ENCODE measurements at places on chromosomes 13 and 19. TPM values are rescaled to one million over a fixed set of nuclear protein-coding genes. Genes with fewer than 3 reads are reported as not detected.

LGALS16 gene
- not detected for total RNA-seq

MEIS3 gene
- total RNA-seq, result not detected

DNA sequence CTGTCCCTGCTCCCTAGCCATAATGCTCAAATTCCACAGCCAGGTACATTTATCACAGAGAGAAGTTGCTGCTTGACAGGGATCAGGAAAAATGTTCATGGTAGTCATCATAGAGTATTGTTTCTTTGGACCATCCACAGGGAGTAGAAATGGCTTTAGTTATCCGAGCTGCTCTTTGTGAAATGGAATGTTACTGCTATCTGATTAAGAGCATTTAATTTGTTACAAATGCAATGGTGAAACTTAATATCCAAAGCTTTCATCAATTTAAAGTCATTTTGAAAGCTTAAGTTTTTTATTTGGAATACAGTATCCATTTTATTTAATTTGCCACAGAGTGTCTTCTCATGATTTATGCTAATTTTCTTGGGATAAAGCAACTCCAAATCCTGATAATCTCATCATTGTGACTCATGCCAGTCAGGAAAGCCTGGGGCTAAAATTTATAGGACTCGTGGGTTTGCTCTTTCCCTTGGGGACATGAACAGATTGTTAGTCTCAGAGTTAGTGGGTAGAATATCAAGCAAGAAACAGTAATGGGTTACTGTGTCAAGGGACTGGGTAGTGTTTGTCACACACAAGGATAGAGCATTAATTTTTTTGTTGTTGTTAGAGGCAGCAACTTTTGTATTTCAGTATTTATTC is 59.8 kb downstream of the SCEL start:
- no peak for DNase-seq

GRCh38 chr19:21856773-21857514 is 21.0 kb upstream of the ZNF43 start:
- DNase-seq, result no peak

WDR87 gene
- not detected for total RNA-seq

CYP4F2 gene
- total RNA-seq, result not detected

GRCh38 chr19:944663-945241 is 18.9 kb downstream of the ARID3A start:
- no peak for DNase-seq

GRCh38 chr13:76350399-76350798 is 535.8 kb downstream of the KCTD12 start:
- DNase-seq, result no peak

- DNase-seq, result no peak
These were observed 2.8 kb downstream of the ACTN4 start for GRCh38 chr19:38650172-38650775.

ZNF850 gene
- 1.5 TPM for total RNA-seq

RB1 gene
- 11.5 TPM for total RNA-seq

DNA sequence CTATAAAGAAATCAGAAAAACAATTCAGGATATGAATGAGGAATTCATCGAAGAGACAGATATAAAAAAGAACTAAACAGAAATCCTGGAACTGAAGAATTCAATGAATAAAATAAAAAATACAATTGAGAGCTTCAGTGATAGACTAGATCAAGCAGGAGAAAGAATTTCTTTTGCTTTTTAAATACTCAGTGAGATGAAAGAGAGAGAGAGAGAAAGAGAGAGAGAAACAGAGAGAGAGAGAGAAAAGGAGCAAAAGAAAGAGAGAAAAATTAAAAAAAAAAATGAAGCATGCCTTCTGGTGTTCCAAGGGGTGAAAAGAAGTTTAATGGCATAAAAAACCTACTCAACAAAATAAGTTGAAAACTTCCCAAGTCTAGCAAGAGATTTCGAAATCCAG is 22.0 kb upstream of the SLC7A9 start:
- no peak for DNase-seq

NANOS3 gene
- total RNA-seq, result not detected

GPX4 gene
- total RNA-seq, result 172 TPM

DNA sequence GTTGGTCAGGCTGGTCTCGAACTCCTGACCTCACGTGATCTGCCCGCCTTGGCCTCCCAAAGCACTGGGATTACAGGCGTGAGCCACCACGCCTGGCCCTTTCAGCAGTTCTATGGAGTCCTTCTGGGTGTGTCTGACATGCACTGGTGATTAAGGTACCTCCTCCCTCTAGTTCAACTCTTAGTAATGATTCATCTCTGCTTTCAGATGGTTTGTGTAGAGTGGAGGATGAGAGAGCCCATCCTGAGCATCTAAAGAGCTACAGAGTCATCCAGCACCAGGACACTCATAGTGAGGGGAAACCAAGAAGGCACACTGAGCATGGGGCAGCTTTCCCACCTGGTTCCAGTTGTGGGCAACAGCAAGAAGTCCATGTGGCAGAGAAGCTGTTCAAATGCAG is 8.2 kb downstream of the ZNF584 start:
- no peak for DNase-seq

DNA sequence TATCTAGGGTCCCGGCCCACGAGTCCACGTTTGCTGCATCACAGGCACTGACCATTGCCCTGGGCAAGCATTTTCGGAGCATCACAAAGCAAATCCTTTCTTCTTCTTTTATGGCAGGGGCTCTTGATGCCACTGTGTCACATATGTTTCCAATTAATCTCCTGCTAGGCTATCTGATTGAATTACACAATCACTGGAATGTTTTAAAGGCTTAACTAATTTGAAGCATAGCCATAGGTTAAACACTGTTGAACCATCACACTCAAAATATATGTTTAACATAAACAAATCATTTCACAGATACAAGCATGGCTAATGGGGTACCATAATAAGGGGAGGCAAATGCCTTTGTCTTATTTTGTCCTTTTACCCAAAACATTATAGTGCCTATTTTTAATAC is 338.3 kb downstream of the POU4F1 start:
- DNase-seq, result no peak

- no peak for DNase-seq
These were observed 5.5 kb downstream of the DLEU7 start for GRCh38 chr13:50838031-50838430.

- DNase-seq, result no peak
These were observed 14.0 kb downstream of the SCGB2B2 start for GRCh38 chr19:34662919-34663318.

ZNF554 gene
- total RNA-seq, result 2.6 TPM

DNA sequence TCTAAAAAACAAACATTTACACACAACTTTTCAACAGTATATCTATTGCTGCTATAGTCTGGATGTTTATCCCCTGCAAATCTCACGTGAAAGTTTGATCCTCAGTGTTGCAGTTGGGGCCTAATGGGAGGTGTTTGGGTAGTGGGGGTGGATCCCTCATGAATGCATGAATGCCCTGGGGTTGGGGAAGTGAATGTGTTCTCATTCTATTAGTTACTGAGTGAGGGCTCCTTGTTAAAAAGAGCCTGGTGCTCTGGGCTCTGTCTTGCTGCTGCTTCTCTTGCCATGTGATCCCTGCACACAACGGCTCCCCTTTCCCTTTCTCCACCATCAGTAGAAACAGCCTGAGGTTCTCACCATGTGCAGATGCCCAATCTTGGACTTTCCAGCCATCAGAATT is 242.7 kb upstream of the HTR2A start:
- DNase-seq, result no peak

ZNF419 gene
- 10.7 TPM for total RNA-seq

DNA sequence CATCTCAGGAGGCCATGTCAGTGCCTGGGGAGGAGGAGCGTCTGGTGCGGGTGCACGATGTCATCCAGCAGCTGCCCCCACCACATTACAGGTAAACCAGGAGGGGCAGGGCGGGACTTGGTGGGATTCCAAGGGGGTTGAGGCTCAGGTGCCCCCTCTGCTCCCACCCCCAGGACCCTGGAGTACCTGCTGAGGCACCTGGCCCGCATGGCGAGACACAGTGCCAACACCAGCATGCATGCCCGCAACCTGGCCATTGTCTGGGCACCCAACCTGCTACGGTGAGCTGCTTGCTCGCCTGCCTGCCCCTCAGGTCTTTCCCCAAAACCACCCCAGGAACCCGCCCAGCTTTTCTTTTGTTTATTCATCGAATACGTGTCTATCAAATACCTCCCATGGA is 7.2 kb downstream of the ARHGAP33 start:
- no peak for DNase-seq

GRCh38 chr19:15260939-15261338 is 28.7 kb upstream of the EPHX3 start:
- DNase-seq, result no peak

DNA sequence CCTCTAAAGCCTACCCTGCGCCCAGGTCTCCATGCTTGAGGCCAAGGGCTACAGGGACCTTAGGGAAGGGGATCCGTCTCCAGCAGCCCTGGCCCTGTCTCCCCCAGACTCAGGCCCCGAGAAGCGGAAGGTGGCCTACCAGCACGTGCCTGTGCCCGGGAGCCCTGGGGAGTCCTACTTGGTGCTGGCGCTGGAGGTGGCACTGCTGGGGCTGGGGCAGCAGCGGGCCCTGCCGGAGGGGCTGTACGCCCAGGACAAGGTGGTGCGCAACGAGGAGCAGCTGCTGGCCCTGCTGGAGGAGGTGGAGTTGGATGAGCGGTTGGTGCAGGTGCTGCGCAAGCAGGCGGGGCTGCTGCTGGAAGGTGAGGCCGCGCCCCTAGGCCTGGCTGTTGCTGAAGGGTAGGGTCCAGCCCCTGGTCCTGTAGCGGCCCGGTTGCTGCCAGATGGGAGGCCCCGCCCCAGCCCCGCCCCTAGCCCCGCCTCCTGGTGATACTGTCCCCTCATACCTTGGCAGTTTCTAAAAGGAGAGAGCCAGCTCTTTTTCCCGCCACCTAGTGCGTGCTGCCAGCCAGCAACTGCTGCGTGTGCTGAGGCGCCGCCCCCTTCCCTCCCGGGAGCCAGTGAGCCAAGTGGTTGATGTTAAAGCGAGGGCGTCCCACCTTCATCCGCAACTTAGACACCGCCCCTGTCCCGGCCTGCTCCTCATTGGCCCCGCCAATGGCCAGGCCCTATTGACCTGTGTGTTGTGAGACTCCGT is 22.6 kb downstream of the ZSWIM4 start:
- DNase-seq, result no peak

DNA sequence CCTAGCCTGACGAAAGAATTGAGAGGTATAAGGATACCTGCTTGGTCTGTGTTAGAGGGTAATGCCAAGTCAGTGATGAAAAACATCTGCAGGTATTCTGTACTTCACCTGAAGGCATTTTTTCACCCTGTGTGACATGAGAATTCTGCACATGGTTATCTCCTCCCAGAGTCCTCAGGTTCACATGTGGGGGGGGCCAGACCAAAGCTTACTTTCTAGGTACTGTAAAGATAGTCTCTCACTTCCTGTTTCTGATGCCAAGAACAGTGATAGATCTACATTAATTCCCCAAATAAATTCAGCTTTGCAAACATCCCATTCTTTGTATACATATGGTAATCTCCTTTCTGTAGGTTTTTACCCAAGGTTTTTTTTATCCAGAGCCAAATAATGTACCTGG is 53.4 kb downstream of the GPC6 start:
- no peak for DNase-seq

- DNase-seq, result no peak
These were observed 8.5 kb downstream of the MAU2 start for GRCh38 chr19:19329126-19329525.

GRCh38 chr13:77859450-77859849 is 59.2 kb downstream of the EDNRB start:
- DNase-seq, result no peak

DNA sequence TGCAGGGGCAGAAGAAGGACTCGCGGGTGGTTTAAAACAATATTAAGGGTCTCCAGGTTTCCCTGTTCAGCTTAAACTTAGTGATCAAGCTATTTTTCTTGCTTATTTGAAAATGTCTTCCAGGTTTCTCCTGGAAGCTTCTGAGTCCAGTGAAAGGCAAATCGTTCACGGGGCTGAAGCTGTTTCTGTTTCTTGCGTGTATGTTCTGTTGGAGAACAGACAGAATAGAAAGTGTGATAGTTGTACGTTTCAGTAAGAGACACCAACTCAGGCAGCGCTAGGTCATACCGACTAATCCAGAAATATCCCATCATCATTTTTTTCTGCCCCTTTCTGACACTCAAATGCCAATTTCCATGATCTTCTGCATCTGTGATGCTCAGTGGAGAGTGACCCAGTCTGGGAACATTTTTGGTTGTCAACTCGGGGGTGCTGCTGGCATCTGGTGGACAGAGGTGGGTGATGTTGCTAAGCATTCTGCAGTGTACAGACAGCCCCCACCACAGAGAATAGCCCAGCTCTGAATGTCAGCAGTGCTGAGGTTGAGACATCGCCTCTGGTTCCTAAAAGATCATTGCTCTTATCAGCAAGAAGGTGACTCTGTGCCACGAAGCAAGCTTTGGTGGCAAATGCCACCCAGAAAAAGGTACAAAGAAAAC is 4.3 kb downstream of the KLF2 start:
- no peak for DNase-seq

POSTN gene
- total RNA-seq, result not detected
